Inflammatory macrophage (primary cell): ENCODE measurements at places on chromosomes 13 and 19.

DNA sequence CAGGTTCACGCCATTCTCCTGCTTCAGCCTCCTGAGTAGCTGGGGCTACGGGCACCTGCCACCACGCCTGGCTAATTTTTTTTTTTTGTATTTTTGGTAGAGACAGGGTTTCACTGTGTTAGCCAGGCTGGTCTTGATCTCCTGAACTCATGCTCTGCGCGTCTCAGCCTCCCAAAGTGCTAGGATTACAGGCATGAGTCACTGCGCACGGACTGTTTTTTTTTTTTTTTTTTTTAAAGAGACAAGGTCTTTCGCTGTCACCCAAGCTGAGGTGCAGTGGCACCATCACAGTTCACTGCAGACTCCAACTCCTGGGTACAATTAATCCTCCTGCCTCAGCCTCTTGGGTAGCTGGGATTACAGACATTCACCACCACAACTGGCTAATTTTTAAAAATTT lies 8.2 kb upstream of the ADAMTS10 start:
- DNase-seq: no peak

- no peak for DNase-seq
These were observed 77.9 kb upstream of the DOCK9 start for GRCh38 chr13:99055735-99056134.

- no peak for DNase-seq
These were observed 23.2 kb downstream of the ZMYM2 start for GRCh38 chr13:19981685-19982238.

DNA sequence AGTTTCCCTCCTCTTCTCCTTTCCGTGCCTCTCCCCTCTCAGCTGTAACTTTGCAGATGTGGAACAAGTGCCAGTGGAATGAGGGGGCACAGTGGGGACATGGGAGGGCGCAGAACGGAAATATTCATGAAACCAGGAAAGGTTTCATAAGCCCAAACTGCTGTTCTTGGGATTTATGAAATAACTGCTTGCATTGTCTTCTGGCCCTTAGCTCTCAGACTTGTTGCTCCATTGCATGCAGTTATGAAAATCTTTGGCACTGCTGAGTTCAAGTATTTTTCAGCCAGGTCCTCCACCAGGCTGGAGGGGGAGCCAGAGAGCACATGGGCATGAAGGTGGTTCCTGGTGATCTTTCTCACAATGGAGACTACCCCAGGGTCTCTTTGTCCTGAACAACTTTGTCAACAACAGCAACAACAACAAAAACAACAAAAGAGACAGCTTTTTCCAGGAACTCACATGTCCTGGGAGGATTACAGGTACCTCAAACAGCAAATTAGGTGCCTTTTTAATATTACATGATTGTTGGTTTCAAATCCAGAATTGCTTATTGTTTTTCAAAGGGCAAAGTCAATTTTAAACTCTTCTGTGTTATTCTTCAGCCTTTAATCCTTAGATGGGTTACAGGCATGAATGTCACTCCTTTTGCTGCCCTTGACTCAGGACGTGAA lies 1.5 kb downstream of the RGCC start:
- peak; percentile 80 for DNase-seq

DNA sequence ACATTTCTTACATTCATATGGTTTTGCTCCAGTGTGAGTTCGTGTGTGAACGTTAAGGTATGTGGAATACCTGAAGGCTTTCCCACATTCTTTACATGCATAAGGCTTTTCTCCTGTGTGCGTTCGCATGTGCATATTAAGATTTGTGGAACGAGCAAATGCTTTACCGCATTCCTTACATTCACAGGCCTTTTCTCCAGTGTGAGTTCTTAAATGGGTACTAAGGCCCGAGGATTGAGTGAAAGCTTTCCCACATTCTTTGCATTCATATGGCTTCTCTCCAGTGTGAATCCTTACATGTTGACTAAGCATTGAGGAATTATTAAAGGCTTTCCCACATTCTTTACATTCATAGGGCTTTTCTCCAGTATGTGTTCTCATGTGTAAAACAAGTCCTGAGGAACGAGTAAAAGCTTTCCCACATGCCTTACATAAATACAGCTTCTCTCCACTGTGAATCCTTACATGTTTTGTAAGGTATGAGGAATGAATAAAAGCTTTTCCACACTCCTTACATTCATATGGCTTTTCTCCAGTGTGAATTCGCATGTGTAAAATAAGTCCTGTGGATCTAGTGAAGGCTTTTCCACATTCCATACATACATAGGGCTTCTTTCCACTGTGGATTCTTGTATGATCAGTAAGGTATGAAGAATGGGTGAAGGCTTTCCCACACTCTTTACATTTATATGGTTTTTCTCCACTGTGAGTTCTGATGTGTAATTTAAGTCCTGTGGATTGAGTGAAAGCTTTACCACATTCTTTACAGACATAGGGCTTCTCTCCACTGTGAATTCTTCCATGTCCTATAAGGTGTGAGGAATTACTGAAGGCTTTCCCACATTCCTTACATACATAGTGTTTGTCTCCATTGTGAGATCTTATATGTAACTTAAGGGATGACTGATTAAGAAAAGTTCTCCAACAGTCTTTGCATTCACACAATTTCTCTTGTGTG lies 10.7 kb downstream of the ZNF846 start:
- DNase-seq: no peak

GRCh38 chr13:106593132-106593531 lies 25.2 kb upstream of the ARGLU1 start:
- peak; percentile 78 for DNase-seq

- no peak for DNase-seq
These were observed 201.4 kb downstream of the OXGR1 start for GRCh38 chr13:96792736-96793403.

DNA sequence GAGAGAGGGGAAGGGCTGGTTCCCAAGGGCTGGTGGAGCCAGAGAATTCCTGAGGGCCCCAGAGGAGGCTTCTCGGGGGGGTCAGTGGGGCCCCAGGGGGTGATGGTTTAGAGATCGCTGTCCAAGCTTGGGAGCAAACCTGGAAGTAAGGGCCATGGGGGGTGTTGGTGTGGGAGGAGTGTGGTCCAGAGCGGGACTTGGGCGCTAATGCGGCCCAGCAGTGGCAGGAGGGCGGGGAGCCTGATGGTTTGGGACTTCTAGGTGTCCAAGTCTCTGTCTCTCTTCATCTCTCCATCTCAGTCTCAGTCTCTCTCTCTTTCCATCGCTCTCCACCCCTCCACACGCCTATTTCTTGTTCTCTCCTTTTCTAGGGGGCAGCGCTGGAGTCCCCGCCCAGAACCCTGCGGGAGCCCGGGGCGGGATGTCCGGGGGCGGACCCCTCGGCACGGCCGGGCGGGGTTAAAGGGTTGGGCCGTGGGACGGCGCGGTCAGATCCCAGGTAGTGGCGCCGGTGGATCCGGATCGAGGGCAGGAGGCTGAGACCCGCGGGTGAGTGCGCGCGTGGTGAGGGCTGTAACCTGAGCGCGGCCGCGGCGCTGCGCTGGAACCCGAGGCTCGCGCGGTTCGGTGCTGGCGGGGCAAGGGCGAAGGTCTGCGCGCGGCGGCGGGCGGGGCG lies at the start of gene CYP4F22:
CYP4F22 (plus strand) TSS at position 491 of the 676 bp plus-strand sequence. CDS start 16,812 bp downstream, outside the sequence.
- DNase-seq: no peak

DNA sequence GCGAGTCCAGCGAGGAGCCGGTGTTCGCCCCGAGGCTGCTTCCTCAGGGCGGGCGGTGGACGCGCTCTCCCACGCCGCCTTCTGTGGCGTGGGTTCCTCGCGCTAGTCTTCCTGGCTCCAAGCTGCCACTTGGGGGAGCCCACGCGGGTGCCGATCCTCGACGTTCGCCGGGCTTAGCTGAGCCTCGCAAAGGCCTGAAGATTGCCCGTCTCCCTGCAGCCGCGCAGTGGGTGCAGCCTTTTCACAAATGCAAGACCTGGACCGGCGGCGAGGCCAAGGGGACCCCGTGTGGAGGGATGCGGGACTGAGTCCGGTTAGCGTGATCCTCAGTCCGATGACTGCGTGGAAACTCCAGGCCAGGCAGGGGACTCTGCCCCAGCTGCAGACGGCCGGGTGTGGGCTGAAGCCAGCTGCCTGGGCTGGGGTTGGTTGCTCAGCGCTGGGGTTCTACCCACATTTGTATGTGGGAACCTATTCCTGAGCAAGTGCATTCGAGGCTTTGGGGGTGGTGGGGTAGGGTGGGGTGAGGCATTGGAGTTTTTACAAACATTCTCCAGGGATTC lies 16.6 kb upstream of the LRP3 start:
- DNase-seq: no peak

DNA sequence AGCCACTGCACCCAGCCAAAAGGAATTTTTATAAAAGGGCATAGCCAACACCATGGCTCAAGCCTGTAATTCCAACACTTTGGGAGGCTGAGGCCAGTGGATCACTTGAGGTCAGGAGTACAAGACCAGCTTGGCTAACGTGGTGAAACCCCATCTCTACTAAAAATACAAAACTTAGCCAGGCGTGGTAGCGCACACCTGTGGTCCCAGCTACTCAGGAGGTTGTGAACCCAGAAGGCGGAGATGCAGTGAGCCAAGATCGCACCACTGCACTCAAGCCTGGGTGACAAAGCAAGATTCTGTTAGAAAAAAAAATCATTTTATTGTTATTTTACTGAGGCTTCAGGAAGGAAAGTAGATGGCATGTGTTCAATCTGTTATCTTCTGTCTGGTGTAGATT lies 31.3 kb upstream of the FOXO1 start:
- DNase-seq: no peak

- DNase-seq: no peak
These were observed 2.6 kb downstream of the UBXN6 start for GRCh38 chr19:4454747-4455718.

DNA sequence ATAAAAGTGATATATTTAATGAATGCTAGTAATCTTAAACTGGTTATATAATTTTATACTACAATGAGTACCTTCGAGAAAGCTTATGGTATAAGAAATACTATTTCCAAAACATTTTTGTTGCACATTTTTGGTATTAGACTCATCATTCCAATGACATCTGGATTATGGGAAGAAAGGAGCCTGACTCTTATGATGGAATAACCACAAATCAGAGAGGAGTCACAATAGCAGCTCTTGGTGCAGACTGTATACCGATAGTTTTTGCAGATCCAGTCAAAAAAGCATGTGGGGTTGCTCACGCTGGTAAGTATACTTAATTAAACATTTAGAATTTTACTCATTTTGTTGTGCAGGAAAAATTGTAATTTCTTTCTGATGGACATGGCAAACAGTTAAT lies 3.9 kb downstream of the LACC1 start:
- DNase-seq: no peak

DNA sequence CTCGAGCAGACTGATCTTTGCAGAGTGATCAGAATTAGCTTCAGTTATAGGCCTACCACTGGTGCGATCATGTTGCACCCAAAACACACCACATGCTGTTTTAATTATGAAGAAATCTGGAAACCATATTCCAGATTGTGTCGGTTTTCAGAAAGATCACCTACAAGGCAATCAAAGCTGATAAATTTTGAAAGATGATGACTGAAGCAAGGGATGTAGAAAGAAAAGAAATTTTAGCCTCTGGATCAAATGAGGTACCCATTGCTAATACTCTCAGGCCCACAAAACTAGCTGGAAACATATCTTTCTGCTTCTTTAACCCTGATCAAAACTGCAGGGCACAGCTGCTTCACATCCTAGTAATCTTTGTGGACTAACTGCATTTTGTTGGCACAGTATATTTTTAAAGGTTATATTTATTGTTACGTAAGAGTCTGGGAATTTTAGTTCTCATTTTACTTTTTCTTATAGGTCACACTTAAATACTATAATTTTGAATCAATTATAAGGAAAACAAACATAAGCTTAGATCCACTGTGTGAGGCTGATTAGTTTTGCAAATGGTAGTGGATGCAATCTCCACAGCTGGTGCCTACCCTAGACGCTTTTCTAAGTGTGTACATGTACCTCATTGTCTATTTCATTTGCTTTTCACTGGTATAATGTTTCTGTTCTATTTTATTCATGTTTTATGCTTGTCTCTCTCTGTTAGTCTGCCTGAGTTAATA lies 150.9 kb downstream of the RGCC start:
- no peak for DNase-seq

GRCh38 chr19:3268326-3268725 lies 43.9 kb downstream of the CELF5 start:
- no peak for DNase-seq

GRCh38 chr19:52666506-52666905 lies 28.4 kb upstream of the ZNF83 start:
- DNase-seq: no peak

DNA sequence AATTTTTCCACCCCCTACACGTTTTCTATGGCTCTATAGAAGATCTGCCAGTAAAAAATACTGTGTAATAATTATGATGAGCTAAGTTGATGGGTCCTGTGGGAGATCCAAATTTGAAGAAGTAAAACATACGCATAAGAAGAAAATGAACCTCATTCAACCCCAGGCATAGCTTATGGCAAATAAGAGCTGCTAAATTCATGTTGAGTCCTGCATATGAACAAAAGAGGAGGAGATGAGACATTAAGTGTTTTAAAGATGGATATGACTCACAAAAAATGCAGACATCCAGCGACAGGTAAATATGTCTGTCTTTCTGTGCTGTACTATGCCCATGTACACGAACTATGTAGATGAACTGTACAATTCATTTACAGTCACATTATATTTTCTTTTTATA lies 101.9 kb downstream of the LIG4 start:
- no peak for DNase-seq

DNA sequence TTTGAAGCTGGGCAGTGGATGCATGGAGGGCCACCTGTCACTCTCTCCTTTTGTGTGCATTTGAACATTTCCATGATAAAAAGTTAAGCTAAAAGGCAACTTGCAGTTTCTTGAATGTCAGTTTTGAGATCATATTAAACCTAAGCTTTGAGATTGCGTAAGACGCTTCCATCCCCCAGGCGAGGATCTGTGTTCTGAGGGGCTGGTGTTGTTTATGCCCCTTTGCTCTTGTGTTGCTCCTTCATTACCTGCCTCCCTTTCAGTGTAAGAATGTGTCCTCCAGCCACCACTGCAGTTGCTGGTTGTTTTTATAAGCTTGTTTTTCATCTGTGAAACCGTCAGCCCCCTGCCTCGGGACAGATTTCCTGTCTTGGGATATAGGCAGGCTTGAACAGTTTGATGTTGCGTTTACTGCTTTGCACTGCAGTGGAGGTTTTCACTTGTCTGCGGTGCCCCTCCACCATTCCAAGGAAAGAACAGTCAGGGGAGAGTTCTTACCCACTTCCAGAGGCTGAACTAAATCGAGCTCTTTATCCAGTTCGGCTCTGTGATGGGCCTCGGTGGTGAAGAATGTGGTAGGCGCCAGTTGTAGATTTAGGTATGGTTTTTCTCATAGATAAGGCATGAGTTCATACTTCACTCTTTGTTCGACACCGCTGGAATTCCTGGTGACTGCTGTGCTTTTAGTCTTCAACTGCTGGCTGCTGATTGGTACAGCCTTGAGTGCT lies 96.8 kb downstream of the ARHGEF7 start:
- no peak for DNase-seq

GRCh38 chr19:43806848-43807247 lies 4.6 kb upstream of the LYPD5 start:
- no peak for DNase-seq
